ENCODE measurements at places on chromosomes 11 and 22. TPM values are rescaled to one million over a fixed set of nuclear protein-coding genes. Genes with fewer than 3 reads are reported as not detected.

The FERMT3 gene
- total RNA-seq, result 7.2 TPM

The ESAM gene
- total RNA-seq, result 9.2 TPM

The SOX10 gene
- total RNA-seq, result 4.3 TPM

The DGCR6 gene
- total RNA-seq, result 3.2 TPM

The SESN3 gene
- total RNA-seq, result 70.0 TPM

The FEN1 gene
- total RNA-seq, result 12.0 TPM

The BDNF gene
- 2.9 TPM for total RNA-seq

The FOLR1 gene
- total RNA-seq, result 0.69 TPM

The OR6T1 gene
- not detected for total RNA-seq

The C22orf31 gene
- 0.20 TPM for total RNA-seq

All from skin of body (tissue), 3 donors.